ENCODE measurements at places on chromosomes 2 and 18.

DNA sequence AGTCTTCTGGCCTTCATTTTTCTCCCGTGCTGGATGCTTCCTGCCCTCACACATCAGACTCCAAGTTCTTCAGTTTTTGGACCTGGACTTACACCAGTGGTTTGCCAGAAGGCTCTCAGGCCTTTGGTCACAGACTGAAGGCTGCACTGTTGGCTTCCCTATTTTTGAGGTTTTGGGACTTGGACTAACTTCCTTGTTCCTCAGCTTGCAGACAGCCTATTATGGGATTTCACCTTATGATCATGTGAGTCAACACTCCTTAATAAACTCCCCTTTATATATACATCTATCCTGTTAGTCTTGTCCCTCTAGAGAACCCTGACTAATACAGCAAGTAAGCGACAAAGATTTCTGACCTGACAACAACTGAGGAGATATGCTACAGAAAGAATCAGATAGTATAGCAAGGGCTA lies 7.2 kb downstream of the CDC42EP3 start:
- no peak for DNase-seq

DNA sequence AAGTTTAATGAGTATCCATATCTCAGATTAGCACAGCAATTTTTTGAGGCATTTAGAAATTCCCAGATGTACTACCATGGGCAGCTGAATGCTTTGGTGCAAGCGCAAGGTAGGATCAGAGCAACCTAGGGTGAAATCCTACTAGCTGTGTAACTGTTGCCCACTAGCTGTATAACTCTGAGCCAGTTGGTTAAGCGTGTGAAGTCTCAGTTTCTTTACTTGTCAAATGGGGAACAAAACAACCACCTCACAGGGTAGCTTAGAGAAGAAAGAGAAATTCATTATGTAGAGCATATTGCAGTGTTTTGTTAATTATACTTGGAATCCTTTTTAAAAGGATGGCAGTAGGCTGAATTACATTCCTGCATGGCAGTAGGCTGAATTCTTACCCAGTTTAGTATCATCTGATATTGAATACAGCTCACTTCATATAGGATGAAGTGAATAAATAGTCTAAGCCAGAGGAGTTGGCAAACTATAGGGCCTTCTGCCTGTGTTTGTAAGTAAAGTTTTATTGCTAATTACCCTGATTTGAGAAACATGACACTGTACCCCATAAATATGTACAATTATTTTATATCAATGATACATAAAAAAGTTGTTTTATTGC lies 180.7 kb downstream of the PLCL1 start:
- no peak for DNase-seq

- DNase-seq: peak; percentile 12
Measured at GRCh38 chr2:32772638-32773447, 145.0 kb downstream of the TTC27 start.

- no peak for DNase-seq
Measured at GRCh38 chr2:230269715-230270114, 44.2 kb downstream of the SP140 start.

DNA sequence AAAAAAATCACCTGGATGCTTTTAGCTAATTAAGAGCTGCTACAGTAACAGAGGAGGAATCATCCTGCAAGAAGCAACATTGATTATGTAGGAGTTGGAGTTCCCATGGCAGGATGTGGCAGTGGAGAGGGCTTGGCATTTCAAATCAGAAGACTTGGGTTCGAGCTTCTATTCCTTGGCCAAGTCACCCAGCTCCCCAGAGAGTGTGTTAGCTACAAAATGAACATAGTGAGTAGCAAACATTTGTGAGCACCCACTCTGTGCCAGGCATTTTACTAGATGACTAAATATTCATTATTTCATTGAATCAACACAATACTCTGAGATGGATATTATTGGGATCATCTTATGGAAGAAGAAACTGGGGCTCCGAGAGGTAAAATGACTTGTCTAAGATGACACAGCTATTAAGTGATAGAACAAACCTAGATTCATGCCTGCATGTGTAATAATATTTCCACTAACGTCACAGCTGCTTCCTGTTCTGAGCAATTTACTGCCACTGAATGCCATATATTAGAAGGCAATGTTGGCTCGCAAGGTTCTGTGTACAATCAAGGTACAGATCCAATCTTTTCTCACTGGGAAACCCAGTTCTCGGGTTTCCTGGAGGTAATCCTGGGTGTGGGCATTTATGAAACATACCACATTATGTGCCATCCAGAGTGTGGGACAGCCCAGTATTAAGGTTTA lies 18.0 kb downstream of the NTSR2 start:
- DNase-seq: no peak

GRCh38 chr2:216620786-216621185 lies 12.4 kb upstream of the IGFBP2 start:
- DNase-seq: no peak

DNA sequence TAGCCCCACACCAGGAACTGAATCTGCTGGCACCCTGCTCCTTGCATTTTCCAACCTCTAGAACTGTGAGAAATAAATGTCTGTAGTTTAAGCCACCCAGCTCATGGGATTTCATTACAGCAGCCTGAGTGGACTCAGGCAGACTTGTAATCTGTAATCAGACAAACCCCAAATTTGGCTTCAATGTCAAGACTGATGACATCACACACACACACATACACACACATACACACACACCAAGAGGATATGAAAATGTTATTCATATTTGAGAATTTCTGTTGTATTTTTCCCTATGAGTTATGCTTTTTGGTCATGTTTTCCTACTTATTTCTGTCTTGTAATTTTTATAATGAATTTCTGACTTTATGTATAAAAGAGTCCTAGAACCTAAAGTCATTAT lies 83.8 kb upstream of the GLI2 start:
- no peak for DNase-seq

- DNase-seq: no peak
Measured at GRCh38 chr2:105866216-105867185, 121.8 kb downstream of the NCK2 start.

DNA sequence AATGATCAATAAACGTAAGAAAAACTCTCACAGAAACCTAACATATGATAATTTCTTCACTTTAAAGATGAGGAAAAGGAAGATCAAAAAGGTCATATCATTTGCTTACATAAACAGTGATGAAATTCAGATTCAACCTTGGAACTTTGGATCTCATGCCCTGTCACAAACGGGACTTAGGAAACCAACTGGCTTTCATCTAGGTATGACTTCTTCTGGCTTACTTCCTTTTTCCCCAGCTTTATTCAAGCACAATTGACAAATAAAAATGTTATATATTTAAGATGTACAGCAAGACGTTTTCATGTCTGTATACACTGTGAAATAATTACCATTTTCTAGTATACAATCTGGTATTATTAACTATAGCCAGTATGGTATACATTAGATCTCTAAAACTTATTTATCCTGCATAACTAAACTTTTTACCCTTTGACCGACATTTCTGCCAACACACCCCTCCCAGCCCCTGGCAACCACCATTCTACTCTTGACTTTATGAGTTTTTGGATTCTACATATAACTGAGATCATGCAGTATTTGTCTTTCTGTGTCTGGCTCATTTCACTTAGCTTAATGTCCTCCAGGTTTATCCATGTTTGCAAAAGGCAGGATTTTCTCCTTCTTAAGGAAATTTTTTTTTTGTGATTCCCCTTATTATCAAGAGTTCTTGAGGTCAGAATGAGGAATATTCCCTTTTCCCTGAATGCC lies 46.0 kb upstream of the COBLL1 start:
- no peak for DNase-seq

DNA sequence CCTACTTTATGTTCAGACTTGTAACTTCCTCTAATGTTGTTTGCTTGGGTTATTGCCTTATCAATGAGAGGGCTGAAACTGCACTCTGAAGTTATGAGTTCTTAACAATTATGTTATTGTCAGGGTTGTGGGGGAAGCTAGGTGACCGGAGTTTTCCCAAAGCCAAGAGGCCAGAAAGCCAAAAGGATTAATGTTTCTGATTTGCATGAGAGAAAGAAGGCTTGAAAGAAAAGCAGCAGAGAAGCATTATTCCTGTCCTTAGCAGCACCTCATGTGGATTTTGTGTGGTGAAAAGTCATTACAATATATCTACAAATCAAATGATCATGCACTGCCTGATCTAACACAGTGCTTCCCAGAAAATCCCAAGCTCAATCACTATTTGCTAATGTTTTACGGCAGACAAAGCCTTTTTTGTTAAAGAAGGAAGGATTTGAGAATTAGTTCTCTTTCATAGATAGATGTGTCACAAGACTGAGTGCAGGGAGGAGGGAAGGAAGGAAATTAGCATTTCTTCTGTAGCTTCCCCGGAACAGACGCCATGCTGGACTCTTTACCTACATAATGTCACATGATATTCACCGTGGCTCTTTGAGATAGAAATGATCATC lies 203.2 kb downstream of the ALK start:
- no peak for DNase-seq

DNA sequence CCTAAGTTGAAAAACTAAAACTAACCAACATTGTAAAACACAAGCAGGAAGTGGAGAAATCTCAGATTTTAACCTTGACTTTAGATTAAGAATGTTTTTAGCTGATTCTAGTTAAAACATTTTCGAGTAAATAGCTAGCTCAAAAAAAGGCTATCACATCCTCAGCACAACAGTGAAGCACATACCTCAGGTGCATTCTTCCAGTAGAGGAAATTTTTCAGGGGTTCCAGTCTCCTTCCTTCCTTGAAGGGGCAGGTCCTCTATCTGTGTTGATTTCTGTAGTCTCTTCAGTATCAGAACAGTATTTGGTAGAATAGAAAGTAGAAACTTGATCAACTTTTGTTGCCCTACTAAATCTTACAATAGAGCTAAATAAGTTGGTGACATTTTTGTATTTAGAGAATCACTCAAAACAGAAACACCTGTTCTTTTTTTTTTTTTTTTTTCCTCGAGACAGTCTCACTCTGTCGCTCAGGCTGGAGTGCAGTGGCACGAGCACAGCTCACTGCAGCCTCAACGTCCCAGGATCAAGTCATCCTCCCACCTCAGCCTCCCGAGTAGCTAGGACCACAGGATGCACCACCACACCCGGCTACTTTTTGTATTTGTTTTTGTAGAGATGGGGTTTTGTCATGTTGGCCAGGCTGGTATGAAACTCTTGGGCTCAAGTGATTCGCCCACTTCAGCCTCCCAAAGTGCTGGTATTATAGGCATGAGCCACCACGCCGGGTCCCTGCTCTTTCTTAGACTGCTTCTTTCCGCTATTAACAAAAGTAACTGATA lies 6.9 kb upstream of the GPR155 start:
- no peak for DNase-seq

- DNase-seq: no peak
Measured at GRCh38 chr18:6719910-6720683, 9.4 kb upstream of the ARHGAP28 start.

DNA sequence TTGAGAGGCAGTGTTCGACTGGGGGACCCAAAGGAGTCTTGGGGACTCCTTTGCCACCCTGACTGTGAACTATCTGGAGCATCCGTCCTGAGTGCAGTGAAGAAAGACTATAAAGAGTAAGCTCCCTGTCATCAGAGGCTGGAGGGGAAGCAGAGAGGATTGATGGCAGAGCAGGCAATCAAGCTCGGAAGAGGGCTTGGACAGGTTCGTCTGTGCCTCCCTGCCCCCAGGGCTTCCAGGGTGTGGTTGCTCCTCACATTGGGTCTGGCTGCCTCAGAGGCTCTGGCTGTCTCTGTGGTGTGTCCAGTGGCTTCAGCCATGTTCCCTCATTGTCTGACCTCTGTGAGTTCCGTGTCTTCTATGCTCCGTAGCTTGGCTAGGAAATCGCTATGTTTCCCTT lies 13.8 kb upstream of the EN1 start:
- DNase-seq: no peak

DNA sequence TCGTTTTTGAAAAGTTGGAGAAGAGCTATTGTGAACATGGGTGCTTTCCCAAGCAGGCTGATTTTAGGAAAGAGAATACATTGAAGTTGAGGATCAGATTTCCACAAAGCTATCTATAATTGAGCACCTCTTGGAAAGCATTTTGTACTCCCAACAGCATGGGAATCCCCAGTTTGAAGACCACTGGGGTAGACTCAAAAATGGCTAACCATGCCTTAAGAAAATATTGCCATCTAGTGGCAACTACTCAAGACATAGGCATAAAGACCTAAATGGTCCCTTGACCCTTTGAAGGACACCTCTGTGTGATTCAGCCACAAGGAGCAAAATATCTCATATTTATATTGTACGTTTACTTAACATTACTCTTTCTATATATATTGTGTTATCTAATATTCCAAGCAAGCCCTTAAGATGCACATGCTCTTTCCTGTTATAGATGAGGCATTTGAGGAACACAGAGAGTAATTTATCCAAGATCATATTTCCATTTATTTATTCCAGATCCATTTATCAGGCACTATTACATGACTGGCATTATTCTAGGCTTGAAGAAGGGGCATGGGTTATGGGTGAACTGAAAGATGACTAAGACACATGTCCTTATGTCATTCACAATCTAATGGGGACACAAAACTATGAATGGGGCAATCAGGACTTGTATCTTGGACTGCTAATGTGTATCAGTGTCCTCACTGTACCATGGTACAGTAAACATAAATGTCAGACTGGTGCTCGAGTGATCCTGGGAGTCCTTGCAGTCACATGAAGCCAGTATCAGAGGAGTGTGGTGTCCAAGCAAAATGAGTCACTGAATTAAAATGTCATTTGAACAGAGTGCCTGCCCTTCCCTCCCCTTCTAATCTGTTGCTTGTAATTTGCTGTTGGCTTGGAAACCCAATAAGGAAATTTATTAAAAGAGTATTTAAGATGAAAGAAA lies 121.0 kb upstream of the XPO1 start:
- peak; percentile 23 for DNase-seq

- DNase-seq: no peak
Measured at GRCh38 chr2:123091471-123091870, 933.6 kb upstream of the CNTNAP5 start.

DNA sequence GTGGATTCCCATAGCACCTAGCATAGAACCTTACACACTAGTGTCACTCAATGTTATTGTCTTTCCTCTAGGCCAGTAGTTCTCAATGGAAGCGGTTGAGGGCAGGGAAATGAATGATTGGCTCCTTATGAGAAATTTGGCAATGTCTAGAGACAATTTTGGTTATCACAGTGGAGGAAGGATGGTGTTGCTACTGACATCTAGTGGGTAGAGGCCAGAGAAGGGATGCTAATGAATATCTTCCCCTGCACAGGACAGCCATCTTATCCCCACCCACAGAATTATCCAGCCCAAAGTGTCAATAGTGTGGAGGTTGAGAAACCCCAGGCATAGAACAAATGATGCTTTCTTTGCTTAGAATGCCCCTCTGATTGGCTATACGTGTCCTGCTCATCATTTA lies 15.8 kb downstream of the C18orf63 start:
- DNase-seq: no peak

- no peak for DNase-seq
Measured at GRCh38 chr2:19380532-19380931, 22.1 kb upstream of the OSR1 start.

GRCh38 chr2:43430489-43430888 lies 165.3 kb downstream of the THADA start:
- no peak for DNase-seq

Data from H54 (cell line).